Activated CD8-positive, alpha-beta T cell treated with anti-CD3 and anti-CD28 coated beads for 36 hours (primary cell): ENCODE measurements at places on chromosomes 6 and 20.

GRCh38 chr20:18999086-18999485 lies 185.5 kb downstream of the SCP2D1 start:
- DNase-seq: no peak

- DNase-seq: no peak
Observed at GRCh38 chr6:132198896-132199295, 202.4 kb downstream of the MOXD1 start.

GRCh38 chr6:57469072-57469471 lies 151.6 kb downstream of the PRIM2 start:
- no peak for DNase-seq

DNA sequence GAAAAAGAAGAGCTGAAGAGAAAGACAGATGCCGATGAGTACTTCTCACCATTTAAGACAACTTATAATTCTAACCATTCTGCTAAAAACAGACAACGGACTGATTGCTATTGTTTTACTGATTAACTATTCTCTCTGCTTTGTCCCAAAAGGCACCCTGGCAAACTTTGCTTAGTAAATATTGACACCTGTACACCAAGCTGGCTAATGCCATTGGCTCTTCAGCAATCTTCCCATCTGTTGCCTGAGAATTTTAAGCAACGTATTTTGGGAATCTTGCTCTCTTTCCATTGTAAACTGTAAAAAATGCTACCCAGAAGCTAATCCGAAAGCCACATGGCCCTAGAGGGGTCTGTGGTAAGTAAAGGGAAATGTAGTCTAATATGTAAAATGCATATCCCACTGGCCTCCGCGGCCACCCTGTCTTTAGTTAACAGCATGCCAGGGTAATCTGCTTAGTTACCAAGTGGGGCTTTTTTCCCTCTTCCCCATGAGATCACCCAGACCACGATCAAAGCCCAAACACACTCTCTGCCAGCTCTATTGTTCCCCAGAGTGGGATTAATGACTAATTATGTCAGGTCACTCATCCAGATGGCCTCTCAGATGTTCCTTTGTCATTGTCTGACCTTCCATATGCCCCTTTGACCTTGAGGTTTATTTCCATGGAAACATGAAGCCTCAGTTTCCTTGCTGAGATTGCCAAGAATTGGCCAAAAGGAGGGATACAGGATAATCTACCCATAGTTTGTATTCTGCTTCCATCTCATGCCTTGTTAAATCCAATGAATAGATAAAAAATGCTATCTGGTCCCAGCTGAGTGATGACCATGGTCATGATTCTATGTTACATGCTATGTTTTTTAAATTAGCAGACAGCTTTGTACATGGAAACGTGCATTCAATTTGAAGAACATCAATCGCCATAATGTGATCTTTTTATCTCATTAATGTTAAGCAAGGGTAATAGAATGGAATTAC lies 216.4 kb upstream of the MCHR2 start:
- DNase-seq: no peak

- no peak for DNase-seq
Observed at GRCh38 chr6:20569000-20569610, 34.8 kb downstream of the CDKAL1 start.

GRCh38 chr6:130873746-130874145 lies 46.5 kb downstream of the SMLR1 start:
- DNase-seq: no peak
